ENCODE measurements at places on chromosomes 4 and X.

DNA sequence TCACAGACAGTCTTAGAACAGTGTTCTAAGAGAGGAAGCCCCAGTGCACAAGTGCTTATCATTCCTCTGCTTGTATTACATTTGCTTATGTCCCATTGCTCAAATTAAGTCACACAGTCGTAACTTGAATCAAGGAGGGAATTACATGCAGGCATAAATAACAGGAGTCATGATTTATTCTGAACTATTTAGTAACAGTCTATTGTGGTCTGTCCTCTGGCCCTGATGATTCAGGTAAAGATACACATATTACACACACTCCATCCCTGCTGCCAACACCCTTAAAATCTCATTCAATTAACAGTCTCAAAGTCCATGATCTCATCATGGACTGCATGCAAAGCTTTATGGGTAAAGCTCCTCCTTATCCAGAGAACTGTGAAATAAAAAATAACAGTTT, 60.1 kb downstream of the GRIA2 start:
- DNase-seq, result no peak

DNA sequence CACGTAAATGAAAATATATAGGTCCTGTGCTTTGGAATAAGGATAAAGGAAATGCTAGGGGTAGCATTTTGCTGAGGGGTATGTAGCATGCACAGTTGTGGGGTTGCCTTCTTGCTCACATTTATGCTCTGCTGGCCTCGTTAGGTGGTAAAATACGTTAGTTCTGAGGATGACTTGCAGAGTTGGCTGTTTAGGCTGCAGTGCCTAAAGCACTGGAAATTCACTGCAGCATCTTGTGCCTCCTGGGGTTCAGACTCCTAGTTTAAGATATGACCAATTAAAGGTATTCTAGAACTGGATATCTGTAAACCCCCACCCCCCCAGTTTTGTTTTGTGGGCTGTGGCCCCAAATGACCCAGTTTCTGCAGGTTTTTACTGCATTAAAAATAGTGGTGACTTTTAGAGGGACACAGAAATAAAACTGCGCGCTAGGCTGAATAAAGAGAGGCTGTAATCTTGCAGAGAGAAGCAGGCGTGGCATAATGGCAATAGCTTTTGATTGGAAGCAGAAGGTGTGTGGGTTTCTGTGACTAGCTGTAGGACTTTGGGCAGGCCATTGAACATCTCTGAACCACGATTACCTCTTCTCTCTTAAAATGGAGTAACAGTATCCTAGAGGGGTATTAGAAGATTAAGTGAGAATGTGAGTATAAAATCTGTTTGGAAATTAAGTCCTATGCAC, 79.3 kb downstream of the REPS2 start:
- no peak for DNase-seq

DNA sequence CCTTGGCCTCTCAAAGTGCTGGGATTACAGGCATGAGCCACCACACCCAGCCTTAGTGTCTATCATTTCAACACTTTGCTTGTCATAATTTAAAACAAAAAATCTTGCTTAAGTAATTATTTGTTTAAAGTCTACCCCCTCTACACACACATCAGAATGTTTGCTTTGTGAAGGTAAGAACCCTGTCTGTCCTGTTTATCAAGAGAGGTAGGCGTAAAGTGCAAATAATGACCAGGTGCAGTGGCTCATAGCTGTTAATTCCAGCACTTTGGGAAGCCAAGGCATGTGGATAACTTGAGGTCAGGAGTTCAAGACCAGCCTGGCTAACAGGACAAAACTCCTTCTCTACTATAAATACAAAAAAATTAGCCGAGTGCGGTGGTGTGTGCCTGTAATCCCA, 326.7 kb upstream of the CLNK start:
- no peak for DNase-seq

DNA sequence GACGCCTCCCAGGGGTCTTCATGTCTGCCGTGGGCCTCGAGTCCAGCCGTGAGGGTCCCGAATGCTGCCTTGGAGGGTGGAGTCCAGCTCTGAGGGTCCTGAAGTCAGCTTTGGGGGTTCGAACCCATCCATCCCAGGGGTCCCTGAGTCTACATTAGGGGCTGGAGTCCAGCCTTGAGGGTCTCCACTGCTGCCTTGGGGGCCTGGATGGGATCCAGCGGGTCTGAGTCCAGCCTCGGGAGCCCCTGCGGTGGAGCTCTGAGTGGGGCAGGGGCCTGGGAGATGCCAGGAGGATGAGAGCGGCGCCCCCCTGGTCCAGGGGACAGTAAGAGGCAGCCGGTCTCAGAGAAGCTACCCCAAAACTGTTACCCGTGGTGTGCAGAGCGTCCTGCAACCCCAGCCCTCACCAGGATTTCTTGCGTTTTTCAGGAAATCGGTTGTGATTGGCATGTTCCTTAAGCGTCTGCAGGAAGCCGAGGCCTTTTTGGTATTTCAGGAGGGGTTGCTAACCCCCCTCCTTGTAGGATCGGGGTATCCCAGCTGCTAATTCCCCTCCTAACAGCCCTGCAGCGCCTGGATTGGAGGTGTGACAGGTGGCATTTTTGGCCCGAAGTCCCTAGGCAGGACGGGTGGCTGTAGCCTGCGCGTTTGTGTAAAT, 1.7 kb upstream of the GTPBP6 start:
- DNase-seq, result no peak

GRCh38 chr4:46370531-46370930, 19.4 kb downstream of the GABRA2 start:
- DNase-seq, result no peak

DNA sequence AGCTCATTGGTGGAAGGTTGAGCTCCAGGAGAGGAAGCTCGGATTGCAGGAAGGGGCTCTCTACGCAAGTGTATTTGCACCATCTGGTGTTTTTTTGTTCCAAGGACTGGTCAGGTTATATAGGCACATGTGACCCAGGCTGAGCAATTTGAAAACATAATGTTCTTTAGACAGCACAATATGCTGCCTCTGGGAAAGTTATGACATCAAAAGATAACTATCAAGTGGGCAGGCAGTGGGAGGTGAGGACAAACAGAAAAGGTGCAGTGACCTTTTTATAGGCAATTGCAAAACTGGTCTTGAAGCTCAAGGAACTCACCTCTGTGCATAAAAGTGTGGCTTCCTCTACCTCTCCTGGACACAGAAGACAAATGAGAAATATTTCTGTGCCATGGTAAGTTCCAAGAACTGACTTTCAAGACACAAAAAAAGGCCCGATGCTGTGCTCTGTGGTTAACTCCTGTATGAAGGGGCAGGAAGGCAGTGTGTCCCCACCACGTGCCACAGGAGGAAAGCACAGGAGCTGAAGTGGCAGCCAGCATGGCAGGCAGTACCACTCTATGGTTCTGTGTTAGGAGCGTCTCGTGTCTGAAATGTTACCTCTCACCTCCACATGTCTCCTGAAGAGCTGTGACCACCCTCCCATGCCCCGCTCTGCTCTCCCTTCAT, 128.6 kb downstream of the SHROOM3 start:
- DNase-seq, result no peak

DNA sequence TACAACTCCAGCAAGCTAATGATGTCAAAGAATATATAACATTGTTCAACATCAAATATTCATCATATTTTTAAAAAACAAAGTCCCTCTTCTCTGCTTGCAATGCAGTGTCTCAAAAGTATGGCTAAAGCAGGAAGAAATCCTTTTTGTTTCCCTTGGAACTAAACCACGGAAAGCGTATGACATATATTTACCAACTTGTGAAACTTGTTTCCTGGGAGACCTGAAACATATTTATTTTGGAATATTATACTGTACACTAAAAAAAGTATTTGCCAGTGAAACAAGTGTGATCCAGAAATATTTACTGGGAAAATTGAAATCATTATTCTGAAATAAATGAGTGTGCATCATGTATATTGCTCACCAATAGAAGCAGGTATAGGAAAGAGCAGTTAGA, 156.0 kb upstream of the ANKRD50 start:
- no peak for DNase-seq

GRCh38 chrX:11438767-11439166, 145.6 kb downstream of the AMELX start:
- peak; percentile 72 for DNase-seq

GRCh38 chr4:127250577-127250976, 382.2 kb upstream of the INTU start:
- no peak for DNase-seq

GRCh38 chrX:141405486-141405852, 163.2 kb upstream of the SPANXC start:
- no peak for DNase-seq

DNA sequence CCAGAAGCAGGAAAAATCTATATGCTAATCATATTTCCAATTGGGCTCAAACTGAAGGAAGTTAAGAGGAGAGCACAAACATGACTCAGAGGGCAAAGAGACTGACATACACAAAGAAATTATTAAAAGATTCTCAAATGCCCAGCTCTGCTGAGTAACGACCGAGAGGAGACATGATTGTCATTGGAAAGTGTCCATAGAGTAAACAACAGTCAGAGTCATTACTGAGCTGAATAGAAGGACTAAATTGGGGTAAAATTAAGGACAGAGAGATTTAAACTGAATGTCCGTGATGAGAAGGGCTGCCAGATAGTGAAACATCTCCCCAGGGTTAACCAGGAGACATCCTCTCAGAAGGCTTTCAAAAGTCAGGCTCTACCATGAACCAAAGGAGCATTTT, 111.2 kb upstream of the GALNT7 start:
- no peak for DNase-seq

- no peak for DNase-seq
These were observed 377.6 kb upstream of the GATB start for GRCh38 chr4:152138451-152138850.

DNA sequence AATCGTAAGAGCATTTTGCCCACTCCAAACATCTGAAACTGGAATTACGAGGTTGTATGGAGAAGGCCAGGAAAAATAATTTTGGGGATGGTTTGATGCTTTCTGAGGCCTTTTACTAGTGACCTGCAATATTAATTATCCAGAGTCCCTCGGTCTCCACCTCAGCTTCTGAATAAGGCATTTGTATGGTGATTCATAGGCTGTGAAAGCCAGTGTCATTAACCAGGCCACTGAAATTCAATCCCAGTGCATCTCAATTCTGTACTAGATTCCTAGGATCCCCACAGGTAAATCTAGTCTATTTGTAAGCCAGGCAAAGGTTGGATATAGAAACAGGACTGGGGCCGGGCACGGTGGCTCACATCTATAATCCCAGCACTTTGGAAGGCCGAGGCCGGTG, 135.4 kb upstream of the RBPJ start:
- DNase-seq, result no peak

- DNase-seq, result peak; percentile 67
These were observed 68.9 kb downstream of the ARHGAP24 start for GRCh38 chr4:85543832-85544231.

GRCh38 chr4:95572304-95572991, 23.7 kb upstream of the UNC5C start:
- DNase-seq, result no peak

DNA sequence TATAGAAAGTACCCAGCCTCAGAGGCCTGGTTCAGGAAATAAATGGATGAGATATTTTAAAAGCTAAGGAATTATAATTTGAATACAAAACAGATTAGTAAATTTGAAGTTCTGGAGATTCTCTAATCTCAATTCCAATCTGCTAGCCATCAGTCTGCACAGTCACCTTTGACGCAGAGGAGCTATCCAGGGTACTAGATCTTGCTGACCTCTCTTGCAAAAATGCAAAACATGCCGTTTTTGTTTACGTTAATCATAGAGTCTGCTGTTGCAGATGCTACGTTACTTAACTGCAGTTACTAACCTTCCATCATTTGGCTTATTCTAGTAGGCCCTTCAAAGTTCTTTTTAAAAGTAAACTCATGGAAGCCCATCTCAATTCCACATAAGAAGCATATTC, 10.4 kb downstream of the CCSER1 start:
- DNase-seq, result no peak

GRCh38 chrX:5936438-5936837, 292.2 kb downstream of the NLGN4X start:
- peak; percentile 1 for DNase-seq

DNA sequence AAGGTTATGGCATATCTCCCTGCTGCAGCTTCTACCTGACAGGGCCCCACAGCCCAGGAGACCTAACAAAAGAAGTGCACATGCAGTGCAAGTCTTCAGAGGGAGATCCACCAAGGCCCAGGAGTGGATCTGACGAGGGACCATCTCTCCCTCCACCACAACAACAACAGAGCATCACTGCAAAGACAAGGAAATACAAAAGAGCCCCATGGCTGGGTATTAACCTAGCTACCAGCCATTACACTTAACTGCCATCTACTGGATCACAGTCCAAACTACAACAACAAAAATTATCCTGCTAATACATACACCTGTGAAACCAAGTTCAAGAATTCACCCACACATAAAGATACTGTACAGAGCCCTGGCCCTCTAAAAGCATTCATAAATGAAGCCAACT, 280.2 kb upstream of the SLC7A11 start:
- DNase-seq, result peak; percentile 24

GRCh38 chr4:169922632-169923276, 103.4 kb downstream of the MFAP3L start:
- peak; percentile 31 for DNase-seq

GRCh38 chrX:121782976-121783375, 735.6 kb downstream of the GLUD2 start:
- no peak for DNase-seq

- no peak for DNase-seq
These were observed 13.7 kb upstream of the AREG start for GRCh38 chr4:74431113-74431826.

GRCh38 chr4:156799121-156799589, 172.4 kb downstream of the PDGFC start:
- peak; percentile 83 for DNase-seq

GRCh38 chr4:14392378-14392777, 609.9 kb upstream of the CPEB2 start:
- DNase-seq, result no peak

GRCh38 chr4:185513489-185514181, 21.7 kb downstream of the PDLIM3 start:
- DNase-seq, result no peak

GRCh38 chr4:77795326-77795725, 23.8 kb downstream of the CNOT6L start:
- no peak for DNase-seq

DNA sequence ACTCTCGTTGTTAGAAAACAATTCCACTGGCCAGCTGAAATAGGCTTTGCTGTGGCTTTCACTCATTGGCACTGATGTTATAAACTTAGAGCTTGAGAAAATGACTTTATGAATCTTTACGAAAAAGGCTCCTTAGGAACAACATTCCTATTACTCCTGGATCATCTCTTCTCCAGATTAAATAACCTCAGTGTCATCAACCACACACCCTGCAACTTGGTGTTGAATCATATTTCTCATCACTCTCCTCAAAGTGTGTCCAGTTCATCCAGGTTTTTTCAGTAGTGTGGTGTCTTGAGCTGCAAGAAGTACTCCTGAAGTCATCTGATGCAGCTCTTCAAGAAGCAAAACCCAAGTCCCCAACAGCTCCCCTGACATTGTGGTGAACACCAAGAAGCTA, 28.1 kb upstream of the ANOS1 start:
- peak; percentile 7 for DNase-seq

DNA sequence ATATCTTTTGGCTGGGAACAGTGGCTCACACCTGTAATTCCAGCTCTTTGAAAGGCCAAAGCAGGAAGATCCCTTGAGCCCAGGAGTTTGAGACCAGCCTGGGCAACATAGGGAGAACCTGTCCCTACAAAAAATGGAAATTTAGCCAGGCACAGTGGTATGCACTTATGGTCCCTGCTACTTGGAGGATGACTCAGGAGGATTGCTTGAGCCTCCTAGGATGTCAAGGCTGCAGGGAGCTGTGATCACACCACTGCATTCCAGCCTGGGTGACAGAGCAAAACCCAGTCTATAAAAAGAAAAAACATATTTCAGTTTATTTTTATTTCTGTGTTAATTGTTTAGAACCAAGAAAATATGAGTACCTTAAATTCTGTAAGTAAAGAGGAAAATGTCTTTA, 123.7 kb downstream of the CBR4 start:
- DNase-seq, result peak; percentile 70
